ENCODE measurements at places on chromosomes 5 and 9.

- DNase-seq, result no peak
Observed at GRCh38 chr9:228929-229695, 14.4 kb downstream of the DOCK8 start.

- no peak for DNase-seq
Observed at GRCh38 chr9:81598123-81598497, 91.2 kb downstream of the TLE1 start.

DNA sequence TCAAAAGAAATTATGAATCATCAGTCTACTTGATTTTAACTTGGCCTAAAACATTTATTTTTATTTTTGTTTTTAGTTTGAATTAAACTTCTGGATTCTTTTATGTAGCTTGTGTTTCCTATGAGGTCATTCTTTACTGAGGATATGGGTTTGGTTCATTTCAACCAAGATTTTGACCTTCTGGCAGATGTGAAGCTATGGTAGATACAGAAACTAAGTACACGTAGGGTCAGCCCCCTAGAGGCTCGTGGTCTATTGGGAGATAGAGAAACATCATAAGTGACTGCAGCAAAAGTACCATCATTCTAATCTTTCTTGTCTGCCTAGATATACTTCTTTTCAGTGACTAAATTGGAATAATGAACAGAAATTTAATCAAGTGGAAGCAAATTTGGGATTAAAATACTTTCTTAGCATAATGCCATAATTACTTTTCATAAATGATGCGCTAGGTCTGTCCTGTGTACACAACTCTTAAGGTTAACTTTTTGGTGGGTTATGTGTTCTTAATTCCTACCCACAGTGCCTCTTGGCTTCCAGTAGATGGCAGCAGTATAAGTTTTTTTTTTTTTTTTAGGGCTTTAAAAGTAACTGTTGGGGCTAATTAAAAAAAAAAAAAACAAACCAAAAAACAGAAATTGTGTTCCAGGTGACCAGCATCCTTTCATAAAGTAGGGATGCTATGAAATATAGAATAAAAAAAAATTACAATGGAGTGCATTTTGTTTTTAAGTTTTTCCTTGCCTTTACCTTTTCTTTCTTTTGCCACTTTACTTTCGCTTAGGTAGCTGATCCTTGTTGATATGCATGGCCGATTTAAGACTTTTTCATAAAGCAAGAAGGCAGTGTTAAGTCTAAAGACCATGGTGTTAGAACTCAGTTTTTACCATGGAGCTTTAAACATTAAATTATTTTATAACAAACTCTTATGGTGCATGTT is 49.9 kb downstream of the LRRTM2 start:
- no peak for DNase-seq

DNA sequence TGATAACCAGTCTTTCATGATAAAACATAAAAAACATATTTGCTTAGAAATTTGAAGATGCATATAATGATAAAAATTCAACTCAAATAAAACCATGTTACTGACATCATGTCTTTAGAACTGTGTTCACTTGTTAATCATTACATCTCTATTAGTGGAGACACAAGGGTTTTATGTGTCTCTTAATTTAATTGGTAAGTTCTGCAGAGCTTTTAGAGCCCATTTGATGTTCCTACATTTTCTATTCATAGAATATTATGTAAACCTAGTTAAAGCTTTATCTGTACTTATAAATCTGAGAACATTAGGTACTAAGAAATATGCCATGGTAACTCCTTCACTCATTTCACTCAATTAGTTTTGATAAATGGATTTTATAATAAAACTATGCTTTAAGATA is 285.4 kb downstream of the SLCO4C1 start:
- no peak for DNase-seq

- DNase-seq, result no peak
Observed at GRCh38 chr9:109797006-109797405, 17.0 kb downstream of the PALM2AKAP2 start.

DNA sequence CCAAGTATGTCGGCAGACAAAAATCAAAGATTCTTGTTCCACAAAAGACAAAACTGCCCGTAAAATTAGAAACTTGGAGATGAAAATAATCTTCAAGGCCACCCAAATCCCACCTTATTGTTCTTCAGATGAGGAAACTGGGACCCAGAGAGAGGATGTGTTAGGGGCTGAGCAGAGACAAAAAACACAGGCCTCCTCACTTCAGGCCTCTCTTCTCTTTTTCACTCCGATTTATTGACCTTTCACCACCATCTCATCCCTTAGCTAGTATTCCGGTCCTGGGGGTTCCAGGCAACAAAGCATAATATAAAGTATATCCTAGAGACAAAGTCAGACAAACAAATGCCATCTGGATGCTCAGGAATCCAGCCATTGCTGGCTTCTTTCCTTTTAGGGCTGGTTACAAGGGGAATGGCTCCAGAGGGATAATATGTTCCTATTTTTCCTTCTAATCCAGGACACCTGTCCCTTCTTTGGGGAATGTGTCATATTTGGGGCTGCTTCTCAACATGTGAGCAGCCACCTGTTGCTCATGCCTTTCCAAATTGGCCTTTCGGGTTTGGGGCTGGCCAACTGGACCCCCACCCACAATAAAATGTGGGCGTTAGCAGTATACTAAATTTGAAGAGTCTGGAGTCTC is 42.2 kb upstream of the AFAP1L1 start:
- no peak for DNase-seq

- no peak for DNase-seq
Observed at GRCh38 chr9:9992936-9993335, 619.9 kb downstream of the PTPRD start.
